Kidney (tissue), 22 donors: ENCODE measurements at places on chromosomes 13 and 19.

- no peak for DNase-seq
Measured at GRCh38 chr13:86066611-86067365, 267.6 kb upstream of the SLITRK6 start.

GRCh38 chr19:32233091-32233490, 112.3 kb upstream of the ZNF507 start:
- no peak for DNase-seq

- peak; percentile 94 for DNase-seq
Measured at GRCh38 chr13:114128624-114129522, 3.5 kb downstream of the RASA3 start.

GRCh38 chr13:73303851-73304250, 245.0 kb downstream of the KLF5 start:
- DNase-seq = no peak

DNA sequence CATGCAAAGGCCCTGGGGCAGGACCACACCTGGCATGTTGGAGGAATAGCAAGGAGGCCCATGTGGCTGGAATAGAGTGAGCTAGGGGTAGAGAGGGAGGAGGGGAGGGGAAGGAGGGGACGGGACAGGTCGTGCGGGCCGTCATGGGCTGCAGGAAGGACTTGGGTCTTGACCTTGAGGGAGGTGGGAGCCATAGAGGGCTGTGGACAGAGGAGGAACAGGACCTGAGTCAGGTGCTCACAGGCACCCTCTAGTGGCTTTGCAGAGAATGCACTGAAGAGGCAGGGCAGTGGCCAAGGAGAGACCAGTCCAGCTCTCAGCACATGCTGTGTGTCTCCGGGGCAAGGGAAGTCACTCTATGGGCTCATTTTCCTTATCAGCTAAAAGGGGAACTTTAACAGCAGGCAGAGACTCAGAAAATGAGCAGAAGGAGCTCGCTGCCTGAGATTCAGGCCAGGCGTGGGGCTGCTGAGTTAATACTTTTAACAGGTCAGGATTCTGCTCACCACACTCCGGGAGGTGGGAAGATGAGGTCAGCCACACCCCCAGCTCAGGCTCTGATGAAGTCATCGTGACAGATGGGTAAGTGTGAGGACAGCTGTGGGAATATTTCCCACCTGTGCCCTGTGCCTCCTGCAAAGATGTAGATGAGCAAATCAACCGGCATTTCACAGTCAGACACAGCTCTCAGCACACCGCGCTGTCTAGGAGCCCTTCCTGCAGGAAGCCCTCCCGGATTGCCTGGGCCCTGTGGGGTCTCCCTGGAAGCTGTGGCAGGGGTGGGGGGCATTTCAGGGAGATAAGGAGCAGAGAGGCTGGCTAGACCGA, 6.0 kb upstream of the TNFAIP8L1 start:
- peak; percentile 39 for DNase-seq

DNA sequence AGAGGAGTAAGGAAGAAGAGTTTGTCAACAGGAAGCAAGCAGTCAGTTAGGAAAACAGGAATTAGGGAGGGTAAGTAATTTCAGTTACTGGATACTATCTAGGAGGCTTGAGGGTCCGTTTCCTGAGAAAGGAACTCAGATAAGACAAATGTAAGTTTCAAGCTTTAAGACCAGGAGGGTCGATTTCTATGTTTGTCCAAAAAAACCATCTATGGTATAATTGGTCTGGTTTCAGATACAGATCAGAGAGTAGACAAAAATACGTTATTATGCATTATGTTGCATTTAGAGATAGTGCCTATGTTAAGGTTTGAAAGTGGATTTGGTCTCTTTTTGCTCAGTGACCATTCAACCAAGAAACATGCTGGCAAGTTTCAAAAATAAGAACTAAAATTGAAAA, 789.6 kb upstream of the PCDH20 start:
- no peak for DNase-seq
